Stimulated activated CD4-positive, alpha-beta T cell treated with anti-CD3 and anti-CD28 coated beads, Interleukin-4, amount 100 ng/mL, for 24 hours (primary cell): ENCODE measurements at places on chromosomes 2 and 18.

- no peak for DNase-seq
These were observed 40.5 kb downstream of the ARHGEF4 start for GRCh38 chr2:130877258-130877657.

DNA sequence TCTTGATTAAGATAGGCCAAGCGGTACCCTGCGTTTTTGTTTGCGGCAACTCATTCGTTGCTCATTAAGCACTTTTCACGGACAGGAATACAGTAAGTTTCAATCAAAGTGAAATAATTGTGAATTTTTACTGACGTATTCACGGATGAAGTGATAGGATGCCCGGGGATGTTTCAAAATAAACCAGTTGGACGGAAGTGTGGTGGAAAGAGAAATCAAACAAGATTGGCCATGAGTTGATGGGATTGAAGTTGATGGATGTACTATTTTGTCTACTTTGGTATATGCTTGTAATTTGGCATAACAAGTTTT, 481 bp downstream of the TMEM177 start:
- no peak for DNase-seq

GRCh38 chr2:70450641-70451250, 102.9 kb downstream of the TGFA start:
- DNase-seq: no peak

DNA sequence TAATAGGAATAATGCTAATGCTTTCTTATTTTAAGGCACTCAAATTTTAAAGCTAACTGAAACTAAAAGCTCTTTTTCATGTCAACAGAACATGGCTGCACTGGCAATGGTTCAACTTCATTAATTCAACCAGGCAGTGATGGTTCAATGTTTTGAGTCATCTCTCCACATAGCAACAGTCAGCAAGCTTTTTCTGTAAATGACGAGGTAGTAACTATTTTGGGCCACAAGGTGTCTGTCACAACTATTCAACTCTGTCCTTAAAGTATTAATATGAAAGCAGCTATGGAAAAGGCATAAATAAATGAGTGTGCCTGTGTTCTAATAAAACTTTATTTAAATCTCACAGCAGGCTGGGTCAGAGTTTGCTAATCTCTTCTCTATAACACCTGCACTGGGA, 1425.6 kb upstream of the PIK3C3 start:
- DNase-seq: no peak

GRCh38 chr2:64730551-64731262, 77.0 kb upstream of the SERTAD2 start:
- peak; percentile 28 for DNase-seq

- DNase-seq: no peak
These were observed 76.3 kb downstream of the DDX1 start for GRCh38 chr2:15667809-15668556.

- DNase-seq: no peak
These were observed 99.2 kb upstream of the ASAP2 start for GRCh38 chr2:9107168-9108025.

DNA sequence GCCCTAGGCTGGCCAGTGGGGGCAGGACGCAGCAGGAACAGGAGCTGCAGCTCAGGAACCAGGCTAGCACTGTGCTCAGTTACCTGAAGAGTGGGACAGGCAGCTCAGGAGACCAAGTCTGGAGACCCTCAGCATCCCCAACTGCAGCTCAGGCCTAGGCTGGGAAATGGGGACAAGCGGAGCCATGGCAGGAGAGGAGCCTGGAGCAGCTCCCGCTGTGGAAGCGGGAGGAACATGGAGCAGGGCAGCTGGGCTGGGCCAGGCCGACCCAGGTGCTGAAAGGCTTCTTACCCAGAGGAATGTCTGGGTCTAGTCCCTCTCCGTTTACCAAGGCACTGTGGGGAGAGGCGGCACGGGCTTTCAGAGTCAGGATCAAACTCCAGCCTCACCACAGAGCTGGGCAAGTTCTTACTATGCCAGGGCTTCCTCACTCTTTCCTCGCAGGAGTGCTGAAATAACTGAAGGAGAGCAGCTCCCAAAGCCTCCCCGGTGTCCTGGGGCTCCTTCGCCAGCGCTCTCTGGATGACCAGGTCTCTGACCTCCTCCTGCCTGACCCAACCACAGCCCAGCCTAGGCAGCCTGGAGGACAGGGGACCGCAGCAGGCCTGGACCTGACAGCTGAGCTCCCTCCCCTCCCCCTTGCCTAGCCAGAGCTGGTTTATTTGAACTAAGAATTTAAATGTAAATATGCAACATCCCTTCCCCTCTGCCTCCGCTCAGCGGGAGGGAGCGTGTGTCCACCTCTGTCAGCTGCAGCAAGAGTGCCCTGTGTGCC, 247.8 kb upstream of the SIX2 start:
- DNase-seq: no peak

- no peak for DNase-seq
These were observed 95.5 kb downstream of the ARL4C start for GRCh38 chr2:234401426-234401825.

- no peak for DNase-seq
These were observed 48.8 kb downstream of the TCF4 start for GRCh38 chr18:55539240-55539639.

DNA sequence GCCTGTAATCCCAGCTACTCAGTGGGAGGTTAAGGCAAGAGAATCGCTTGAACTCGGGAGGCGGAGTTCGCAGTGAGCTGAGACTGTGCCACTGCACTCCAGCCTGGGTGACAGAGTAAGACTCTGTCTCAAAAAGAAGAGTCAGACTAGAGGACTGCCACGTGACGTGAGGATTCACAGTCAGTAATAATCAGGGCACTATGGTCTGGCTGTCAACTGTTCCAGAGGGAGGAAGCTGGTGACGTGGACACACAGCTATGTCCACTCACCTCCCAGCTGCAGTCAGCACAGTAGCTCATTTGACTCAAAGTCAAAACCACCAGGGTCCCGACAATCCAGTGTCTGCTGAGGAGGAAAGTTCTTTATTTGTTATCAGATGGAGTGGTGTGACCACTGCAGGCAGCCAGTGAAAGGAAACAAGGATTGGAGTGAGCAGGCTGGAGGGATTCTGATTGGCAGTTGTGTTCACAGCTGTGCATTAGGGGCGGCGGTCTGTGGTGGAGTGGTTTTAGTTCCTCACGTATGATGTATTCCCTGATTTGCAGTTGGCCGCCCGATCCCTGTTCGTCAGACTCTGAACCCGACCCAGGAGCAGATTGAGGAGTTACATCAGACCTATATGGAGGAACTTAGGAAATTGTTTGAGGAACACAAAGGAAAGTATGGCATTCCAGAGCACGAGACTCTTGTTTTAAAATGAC, 37.9 kb downstream of the MOGAT1 start:
- DNase-seq: no peak

- no peak for DNase-seq
These were observed 78.2 kb upstream of the CABLES1 start for GRCh38 chr18:23057096-23057495.

- DNase-seq: no peak
These were observed 753.7 kb downstream of the DSC3 start for GRCh38 chr18:30288662-30289414.

DNA sequence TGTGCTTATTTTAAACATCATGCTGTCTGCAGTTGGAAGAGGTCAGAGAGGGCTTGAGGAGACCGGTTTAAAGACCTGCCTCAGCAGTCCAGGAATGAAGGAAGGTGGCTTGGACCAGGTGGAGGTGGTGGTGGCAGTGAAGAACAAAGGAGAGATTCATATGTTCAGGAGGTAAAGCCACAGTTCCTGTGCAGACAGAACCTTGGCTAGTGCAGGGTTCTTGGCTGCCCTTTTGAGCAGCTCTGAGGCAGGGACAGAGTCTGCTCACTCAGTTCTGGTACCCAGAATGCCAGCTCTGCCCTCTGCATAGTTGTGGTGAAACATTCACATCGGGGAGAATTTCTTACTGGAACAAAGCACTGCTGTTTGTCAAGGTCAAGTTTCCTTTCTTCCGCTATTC, 669.7 kb upstream of the HS6ST1 start:
- DNase-seq: no peak

DNA sequence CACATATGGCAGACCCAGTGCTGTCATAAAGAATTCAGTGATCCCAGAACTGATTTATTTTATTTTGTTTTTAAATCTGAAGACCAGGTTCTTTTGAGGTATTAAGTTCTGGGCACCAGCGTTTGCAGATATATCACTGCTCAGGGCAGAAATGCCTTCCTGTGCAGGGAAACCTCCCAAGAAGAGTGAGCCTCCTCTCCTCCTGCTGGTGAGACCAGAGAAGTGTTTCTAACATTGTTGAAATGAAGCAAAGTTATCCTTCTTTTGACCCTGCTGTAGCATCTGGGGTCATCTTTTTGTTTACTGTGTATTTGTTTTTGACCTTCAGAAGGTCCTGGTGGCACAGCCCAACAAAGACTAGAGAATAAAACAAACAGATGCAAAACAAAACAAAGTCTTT, 94.0 kb downstream of the AQP4 start:
- no peak for DNase-seq

DNA sequence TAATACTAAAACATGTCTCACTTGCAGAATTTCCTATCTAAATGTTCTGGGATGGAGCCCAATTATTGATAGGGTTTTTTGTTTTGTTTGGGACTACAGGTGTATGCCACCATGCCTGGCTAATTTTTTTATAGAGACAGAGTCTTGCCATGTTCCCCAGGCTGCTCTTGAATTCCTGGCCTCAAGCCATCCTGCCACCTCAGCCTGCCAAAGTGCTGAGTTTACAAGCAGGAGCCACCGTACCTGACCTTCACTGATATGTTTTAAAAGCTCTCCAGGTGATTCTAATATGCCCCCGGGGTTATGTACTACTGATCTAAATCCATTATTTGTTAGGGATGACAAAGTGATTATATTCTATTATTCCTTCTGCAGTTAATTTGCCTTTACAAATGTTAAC, 2.2 kb downstream of the ELAC1 start:
- DNase-seq: no peak

GRCh38 chr2:59250307-59250677, 1009.2 kb upstream of the FANCL start:
- no peak for DNase-seq

GRCh38 chr2:240436683-240437550, 1.5 kb downstream of the GPC1 start:
- no peak for DNase-seq

GRCh38 chr2:147439986-147440385, 404.8 kb upstream of the ACVR2A start:
- no peak for DNase-seq
